ENCODE measurements at places on chromosomes 7 and 10.

DNA sequence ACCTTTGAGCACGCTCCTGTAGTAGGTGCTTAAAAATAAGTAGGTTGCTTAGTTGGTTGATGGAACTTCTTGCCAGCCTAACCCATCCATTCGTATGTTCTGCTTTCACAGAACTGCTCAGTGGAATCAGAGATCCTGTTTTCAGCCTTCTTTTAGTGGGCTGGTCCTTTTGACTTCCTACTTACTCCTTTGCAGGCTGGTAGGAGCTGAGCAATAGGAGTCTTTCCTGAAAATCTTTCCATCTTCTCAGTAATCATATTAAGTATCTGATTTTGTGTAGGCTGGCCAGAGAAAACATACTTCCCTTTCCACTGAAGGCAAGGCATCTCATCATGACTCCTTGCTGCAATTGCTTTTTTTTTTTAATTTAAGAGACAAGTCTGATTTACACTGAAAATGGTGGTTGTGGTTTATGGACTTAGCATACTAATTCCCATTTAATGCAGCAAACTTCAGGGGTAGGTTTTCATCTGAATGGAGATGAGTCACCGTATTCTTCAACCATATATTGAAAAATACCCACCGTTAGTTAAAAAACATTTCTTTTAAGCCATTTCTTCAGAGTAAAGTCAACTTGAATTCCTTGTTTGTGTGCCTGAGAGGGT lies 208.0 kb downstream of the ZNF365 start:
- DNase-seq: no peak

GRCh38 chr10:73717556-73717955 lies 19.6 kb upstream of the AGAP5 start:
- DNase-seq: no peak

DNA sequence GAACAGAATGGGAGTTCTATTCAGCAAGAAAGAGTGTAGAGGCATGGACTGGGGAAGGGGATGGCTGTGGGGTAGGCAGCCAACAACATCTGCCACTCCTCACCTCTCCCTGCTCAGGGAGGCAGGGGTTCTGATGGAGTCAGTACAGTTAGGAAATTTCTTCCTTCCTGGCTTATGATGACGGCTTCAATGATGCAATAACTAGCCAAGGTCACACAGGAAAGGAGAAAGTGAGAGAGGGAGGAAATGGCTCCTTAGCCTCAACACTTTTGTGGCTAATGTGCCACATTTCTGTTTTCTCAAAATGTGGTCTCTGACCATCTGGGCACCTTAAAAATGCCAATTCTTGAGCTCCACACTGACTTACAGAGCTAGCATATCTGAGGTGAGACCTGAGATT lies 79.3 kb upstream of the PDZD8 start:
- no peak for DNase-seq

- DNase-seq: no peak
Measured at GRCh38 chr10:6667679-6668270, 87.7 kb upstream of the PRKCQ start.

DNA sequence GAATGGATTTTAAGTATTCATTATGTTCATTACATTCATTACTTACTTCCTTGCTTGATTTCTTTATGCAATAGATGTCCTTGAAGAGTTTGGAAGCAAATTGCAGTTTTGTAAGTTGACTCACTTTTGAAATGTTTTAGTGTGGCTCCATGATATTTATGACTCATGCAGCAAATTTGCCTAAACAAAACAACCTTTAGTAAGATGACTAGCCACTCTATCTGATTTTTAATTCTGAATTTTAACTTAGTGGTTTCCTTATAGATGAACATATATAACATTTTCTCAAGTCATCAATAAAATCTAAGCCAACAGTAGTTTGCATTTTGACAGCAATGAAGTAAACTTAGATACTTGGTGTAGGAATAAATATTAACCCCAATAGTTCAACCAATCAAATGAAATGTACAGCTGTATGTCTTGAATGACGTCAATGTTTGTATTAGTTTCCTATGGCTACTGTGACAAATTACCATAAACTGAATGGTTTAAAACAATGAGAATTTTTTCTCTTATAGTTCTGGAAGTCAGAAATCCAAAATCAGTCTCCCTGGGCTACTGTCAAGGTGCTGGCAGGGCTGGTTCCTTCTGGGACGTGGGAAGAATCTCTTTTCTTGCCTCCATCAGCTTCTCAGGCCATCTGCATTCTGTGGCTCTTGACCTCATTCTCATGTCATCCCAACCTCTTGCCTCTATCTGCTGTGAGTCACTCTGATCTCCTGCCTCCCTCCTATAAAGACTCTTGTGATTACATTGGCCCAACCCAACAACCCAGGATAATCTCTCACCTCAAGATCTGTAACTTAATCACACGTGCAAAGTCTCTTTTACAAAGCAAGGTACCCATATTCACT lies 73.4 kb downstream of the AHR start:
- no peak for DNase-seq

DNA sequence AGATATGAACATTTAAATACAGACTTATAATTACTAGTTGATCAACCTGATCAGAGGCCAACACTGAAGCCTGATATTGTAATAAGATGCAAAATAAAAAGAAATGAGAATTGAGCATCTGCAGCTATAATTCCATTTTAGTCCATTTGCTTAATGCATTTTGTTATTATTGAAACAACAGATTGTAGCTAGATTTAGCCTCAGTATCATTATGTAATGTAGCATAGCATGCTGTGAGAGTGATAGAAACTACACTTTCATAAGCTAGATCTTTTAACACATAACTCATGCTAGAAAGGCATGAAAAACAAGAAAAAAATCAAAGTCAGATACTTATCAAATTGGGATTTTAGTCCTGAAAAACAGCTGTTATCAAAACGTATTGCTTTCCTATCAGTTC lies 292.7 kb upstream of the ADARB2 start:
- no peak for DNase-seq

- DNase-seq: no peak
Measured at GRCh38 chr7:149733131-149733923, 40.1 kb downstream of the ZNF467 start.

Data from stimulated activated CD4-positive, alpha-beta T cell treated with anti-CD3 and anti-CD28 coated beads, Interleukin-15, amount 100 ng/mL, for 1 hour (primary cell).